D341Med (cell line): ENCODE measurements at places on chromosomes 2 and 18.

DNA sequence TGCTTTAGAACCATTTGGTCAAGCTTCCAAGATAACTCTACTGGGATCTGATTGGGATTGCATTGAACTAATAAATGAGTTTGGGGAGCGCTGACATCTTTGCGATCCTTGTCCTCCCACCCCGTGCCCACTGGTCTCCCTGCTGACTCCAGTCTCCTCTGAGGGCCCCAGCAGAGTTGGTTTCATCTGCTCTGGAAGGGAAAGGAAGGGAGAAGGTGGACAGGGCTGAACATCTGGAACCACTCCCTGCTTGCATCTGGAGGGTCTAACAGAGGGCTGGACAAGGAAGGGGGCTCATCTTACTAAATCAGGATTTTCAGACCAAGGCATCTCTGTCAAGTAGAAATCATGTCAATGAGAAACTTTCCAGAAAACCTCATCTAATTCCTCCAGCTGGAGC is 12.8 kb downstream of the GBX2 start:
- no peak for DNase-seq

DNA sequence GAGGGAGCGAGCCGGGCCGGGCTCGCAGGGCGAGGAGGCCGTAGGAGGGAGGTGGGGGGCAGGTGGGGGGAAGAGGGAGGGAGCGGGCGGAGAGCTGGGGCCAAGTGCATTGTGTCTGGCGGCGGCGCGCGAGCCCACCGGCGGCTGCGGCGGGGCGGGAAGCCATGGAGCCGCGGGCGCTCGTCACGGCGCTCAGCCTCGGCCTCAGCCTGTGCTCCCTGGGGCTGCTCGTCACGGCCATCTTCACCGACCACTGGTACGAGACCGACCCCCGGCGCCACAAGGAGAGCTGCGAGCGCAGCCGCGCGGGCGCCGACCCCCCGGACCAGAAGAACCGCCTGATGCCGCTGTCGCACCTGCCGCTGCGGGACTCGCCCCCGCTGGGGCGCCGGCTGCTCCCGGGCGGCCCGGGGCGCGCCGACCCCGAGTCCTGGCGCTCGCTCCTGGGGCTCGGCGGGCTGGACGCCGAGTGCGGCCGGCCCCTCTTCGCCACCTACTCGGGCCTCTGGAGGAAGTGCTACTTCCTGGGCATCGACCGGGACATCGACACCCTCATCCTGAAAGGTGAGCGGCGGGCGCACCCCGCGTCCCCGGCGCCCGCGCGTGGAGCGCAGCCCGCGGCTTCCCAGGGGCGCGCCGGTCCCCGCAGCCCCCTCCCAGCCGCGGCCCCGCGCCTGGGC is at the start of gene TMEM178A:
TSS of gene TMEM178A (plus strand) at position 107 of the 680 bp plus-strand sequence. CDS start at position 165, 58 bp downstream.
- DNase-seq: peak; percentile 81

GRCh38 chr2:100580367-100581276 is 17.8 kb downstream of the PDCL3 start:
- DNase-seq: no peak

- DNase-seq: no peak
Measured at GRCh38 chr2:196244966-196245365, 73.6 kb upstream of the STK17B start.

DNA sequence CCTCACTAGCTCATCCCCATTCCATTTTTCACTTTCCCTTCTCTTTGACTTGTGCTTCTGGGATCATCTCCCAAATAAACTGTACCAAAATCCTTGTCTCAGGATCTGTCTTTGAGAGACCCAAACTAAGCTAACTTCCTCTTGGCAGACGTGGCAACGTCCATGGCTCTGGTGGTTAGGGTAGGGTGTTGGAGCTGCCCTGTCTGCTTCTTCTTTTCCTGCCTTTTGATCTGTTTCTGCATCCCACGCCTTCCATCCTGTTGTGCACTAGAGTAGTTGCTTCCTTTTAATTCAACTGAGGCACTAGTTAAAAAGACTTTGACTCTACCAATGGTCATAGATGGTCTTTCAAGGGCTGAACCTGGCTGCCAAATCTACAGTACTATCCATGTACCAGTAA is 5.5 kb upstream of the MAP4K4 start:
- DNase-seq: no peak

DNA sequence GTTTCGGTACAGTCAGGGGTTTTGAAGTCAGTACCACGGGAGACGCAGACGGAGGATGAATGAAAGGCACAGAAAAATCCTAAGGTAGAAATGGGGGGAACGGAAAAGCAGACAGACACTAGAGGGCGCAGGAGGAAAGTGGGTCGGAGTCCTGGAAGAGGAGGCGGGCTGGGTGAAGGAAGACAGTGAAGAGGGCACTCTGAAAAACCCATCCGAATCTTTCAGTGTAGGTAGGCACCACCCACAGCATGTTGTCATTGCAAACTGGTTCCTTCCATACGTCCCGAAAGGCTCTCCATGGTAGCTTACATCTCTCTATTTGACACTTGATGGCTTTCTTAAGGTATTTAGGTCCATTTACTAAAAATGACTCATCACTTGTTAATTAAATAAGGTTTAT is 18.5 kb upstream of the ZNF236 start:
- DNase-seq: peak; percentile 88

DNA sequence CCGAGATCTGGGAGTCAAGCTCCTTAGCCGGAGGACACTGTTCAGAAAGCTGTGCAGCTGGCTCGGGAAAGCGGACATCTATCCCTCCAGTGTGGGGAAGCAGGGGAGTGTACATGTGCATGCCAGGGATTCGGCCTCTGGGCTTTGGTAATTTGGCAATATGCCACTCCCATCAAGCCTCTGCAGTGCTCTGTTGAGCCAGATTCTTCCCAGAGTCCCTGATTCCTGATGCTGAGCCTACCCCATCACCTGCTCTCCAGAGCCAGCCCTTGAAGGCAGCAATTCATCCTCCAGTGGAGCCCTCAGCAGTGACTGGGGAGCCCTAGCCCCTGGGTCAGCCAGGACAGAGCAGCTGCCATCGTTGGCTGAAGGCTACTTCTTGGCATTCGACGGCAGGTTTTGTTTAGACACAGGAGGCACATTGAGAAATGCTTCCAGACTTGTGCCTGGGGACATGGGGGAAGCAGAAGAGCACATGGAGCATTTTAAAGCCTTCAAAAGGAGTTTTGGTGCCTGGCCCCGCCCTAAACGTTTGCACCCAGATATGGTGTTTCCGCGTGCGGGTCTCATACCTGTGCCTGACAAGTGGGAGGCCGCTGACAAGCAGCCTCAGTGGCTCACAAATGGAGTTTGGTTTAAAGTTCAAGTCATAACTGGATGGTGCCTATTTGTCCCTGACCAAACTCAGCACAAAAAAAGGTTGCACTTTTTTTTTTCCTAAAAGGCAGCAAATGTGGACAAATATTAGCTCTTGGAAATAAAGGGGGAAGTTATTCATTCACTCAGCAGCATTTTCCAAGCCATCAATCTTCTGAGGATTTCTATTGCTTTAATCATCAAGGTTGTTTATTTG is 272.8 kb downstream of the CYRIA start:
- no peak for DNase-seq

DNA sequence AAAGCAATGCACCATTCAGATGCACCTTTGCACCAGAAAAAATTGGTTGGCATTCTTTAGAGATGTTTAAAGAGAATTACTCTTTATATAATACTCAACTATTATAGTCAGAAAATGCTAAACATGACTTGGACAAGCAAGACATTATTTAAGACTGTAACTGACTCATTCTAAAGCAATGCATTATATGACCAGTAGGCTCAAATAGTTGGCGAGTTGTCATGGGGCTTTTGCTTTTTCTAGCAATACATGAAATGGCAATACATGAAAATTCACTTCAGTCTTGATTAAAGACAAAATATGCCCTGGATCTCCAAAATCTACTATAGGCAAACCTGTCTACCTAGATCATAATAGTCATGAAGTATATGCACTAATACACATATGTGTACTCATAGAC is 216.9 kb upstream of the VWC2L start:
- no peak for DNase-seq

DNA sequence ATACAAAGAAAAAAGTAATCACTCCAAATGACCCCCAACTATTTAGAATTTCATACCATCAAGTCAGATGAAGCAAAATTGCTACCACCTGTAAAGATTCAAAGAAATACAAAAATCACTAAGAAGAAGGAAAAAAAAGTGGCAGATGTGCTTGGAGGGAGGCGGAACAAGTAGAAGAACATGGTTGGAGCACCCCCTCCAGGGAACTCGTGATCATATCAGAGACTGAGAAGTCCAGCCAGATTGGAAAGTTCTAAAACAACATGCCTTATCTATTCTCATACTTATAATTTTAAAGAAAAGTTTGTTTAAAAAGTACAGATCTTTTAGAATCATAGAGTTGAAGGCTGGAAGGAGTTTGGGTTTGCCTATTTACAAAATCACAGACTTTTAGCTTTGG is 113.4 kb upstream of the CYP26B1 start:
- no peak for DNase-seq

DNA sequence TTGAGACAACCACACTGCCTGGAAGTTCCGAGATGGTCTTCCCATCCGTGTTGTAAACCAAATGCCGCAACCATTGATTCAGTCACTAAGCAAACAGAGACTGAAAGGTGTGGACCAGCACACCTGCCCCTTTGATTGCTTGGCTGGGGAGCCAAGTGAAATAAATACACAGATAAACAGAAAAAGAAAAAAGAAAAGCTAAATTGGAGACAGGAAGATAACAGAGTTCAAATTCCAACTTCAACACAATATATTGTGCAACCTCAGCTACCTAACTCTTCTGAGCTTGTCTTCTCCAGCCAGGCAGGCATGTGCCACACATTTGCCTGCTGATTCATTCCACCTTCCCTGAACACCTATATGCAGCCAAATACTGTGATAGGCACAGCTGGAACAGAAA is 110.9 kb downstream of the PID1 start:
- no peak for DNase-seq

- no peak for DNase-seq
Measured at GRCh38 chr2:156134887-156135286, 197.6 kb downstream of the NR4A2 start.

DNA sequence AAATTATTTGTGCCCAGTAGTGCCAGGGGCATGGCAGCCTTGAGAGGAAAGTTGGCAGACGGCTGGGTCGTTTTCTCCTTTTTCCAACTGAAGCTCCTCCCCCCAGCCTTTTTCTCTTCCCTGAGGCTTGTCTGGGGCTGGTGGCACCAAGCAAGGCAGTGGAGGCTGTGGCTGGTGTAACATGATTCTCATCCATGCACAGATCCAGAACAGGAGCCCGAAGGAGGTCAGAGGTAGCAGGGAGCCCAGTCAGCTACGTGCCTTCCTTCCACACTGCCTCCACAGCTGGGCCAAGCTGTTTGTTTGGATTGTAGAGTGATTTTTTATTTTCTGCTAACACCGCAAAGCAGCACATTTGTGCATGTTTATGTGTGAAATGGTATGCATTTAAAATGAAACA is 170.3 kb upstream of the MGAT5 start:
- no peak for DNase-seq

- no peak for DNase-seq
Measured at GRCh38 chr2:124585277-124585676, 560.2 kb downstream of the CNTNAP5 start.

DNA sequence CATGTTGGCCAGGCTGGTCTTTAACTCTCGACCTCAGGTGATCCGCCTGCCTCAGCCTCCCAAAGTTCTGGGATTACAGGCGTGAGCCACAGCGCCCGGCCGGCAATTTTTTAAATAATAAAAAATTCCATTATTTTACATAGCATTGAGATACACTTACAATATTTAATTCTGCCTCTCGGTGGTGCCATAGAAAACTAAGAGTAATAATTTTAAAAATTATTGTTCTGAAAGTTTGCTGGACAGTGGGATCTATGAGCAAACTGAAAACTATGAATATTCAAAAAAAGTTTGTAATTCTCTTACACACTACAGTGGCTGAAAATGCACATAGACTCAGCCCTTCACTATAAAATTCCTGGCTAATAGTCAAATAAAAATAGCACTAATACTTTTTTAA is 90.9 kb upstream of the STON1 start:
- no peak for DNase-seq

DNA sequence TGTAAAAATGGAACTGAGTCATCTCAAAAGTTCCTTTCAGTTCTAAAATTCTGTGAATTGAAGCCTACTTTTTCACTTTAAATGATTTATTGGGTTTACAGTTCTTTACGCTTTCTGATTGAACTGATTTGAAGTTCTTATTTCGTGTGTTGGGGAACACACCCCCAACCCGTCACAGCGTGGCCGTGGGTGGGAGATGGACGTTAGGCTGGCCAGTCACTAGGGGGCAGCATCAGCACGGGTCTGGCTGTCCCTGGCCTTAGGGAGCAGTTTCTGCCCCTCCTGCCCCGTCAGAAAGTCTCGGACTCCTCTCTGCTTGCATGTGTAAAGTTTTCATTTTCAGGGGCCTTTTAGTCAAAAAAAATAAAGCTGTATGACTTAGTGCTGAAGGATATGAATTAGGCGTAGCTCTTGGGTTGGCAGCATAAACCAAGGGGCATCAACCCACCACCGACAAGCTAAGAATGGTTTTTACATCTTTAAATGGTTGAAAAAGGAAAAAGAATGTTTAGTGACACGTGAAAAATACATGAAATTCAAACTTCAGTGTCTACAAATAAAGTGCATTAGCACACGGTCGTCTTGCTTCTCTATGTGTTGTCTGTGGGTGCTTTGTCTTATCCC is 63.4 kb downstream of the ZCCHC2 start:
- peak; percentile 90 for DNase-seq

GRCh38 chr2:196500686-196501431 is 138.7 kb upstream of the CCDC150 start:
- no peak for DNase-seq

GRCh38 chr2:128835342-128835855 is 516.7 kb upstream of the HS6ST1 start:
- DNase-seq: no peak

DNA sequence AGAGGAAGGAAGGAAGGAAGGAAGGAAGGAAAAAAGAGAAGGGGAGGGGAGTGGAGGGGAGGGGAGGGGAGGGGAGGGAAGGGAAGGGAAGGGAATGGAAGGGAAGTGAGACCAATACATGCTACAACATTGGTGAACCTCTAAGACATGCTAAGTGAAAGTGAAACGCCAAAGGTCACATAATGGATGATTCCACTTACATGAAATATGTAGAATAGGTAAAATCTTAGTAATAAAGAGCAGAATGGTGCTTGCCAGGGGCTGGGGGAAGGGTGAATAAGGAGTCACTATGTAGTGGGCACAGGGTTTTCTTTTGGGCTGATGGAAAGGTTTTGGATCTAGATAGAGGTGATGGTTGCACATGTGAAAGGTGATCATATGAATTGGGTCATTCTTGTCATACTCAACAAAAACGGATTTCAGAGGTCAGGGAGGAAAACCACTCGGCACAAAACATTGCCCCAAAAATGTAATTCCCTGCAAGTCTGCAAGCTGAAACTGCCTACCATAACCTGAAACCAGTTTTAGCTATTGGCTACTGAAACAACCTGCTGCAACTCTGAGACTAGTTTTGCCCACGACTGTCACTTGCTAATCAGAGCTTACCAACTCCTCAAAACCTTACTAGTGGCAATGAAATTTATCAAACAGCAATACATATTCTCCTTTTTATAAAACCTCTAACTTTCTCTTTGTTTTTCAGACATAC is 59.2 kb downstream of the CCDC141 start:
- DNase-seq: no peak

DNA sequence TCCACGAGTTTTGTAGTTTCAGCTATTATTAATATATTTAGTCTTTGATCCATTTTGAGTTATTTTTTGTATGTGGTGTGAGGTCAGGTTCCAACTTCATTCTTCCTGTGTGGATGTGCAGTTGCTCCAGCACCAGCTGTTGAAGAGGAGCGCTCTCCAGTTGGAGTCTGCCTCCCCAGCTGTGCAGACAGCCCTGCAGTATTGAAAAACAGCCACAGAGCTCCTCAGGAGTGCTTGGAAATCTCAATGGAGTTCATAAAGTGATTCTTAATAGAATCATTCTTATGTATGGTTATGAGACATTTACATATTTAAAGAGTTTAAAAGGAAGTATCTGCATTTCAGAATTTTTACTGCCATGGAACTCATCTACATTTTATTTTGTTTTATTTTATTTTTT is 17.3 kb downstream of the DGKD start:
- no peak for DNase-seq
